ENCODE measurements at places on chromosomes 16 and 17. TPM values are rescaled to one million over a fixed set of nuclear protein-coding genes. Genes with fewer than 3 reads are reported as not detected.

DNA sequence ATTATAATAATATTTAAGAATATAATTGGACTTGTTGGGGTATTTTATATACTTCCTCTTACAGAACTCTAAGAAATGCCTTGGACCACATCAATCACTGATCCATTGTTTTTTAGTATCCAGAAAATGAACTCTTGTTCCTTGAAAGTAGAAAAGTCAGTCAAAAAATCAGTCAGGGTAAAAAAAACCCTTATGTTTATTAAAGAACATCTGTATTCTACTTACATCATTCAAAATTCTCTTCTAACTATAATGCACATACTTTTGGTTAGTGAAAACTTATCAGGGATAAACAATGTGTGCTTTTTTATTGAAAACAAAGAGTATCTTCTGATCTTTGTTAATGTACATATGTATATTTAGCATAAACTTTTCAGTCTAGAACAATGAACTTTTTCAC, 23.5 kb upstream of the CDR2 start:
- no peaks in the 10 kb centered on the region for H3K27me3 ChIP-seq
- no peak overlapping the region for H3K27ac ChIP-seq
- H3K36me3 ChIP-seq = no peaks in the 10 kb centered on the region
- no peaks in the 10 kb centered on the region for H3K4me1 ChIP-seq
- H3K4me3 ChIP-seq = no peak overlapping the region
- no peak for DNase-seq

GRCh38 chr17:82201498-82201910, 11.1 kb downstream of the CCDC57 start:
- no peaks in the 10 kb centered on the region for H3K27me3 ChIP-seq
- H3K4me1 ChIP-seq = peaks cover 2% of the 10 kb centered on the region
- H3K4me3 ChIP-seq = no peak overlapping the region
- no peak overlapping the region for H3K27ac ChIP-seq

DNA sequence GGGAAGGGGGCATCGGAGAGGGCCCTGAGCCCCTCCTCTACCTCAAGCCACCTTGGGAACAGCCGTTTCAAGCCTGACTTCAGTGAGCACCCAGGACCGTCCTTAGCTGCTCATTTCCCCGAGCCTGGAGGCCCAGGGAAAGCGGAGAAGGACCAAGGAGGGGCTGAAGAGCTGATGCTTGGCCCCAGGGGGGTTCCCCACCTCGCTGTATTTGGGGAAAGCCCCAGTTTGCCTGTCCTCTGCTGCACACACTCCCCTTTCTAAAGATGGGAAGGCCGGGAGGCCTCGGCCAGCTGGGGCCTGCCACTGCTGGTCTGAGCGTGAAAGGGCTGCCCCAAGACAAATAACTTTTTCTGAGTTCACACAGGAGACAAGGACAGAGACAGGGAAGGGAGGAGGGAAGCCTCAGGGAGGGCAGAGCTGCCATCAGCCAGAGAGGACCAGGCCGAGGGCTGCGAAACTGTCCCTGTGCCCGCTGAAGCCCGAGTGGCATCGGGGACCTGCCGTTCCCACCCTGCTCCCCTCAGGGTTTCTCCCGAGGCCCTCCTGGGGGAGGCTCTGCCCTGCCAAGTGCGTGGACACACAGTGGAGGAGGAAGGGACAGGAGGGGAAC, 11.6 kb downstream of the ZACN start:
- no peak overlapping the region for H3K4me3 ChIP-seq
- H3K4me1 ChIP-seq = no peaks in the 10 kb centered on the region

DNA sequence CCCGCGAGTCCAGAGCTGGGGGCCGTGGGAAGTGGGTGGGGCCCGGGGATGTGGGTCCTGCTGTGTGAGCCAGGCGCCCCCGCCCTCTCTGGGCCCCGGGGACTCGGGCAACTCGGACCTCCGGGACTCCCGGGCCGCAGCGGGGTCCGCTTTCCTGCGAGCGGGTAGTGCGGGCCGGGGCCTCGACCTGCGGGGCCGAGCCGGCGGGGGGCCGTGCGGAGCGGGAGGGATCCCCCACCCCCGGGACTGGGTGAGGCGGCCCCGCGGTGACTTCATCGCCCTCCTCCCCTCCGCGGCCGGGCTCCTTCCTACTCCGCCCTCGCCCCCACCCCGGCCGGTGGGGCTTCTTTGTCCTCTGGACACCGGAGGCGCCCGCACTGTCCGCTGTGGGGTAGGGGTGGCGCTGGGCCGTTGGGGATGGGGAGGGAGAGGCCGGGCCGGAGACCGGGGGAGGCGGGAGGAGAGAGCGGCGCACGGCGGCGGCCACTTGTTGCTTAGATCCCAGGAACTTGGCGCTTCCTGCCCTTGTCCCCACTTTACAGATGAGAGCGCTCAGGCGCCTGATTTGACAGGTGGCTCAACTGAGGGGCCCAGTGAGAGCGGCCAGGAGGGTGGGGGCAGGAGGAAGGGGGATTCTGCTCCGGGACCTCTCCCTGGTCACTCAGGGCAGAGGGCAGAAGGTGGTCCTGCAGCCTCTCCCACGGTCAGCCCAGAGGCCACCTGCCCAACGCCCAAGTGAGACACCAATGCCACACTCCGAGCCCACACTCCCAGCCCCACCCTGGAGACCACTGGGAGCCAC, 874 bp downstream of the CMTM3 start:
- DNase-seq = no peak
- no peaks in the 10 kb centered on the region for H3K27me3 ChIP-seq
- H3K4me1 ChIP-seq = no peaks in the 10 kb centered on the region
- H3K36me3 ChIP-seq = peaks cover 8% of the 10 kb centered on the region

- no peak overlapping the region for H3K27ac ChIP-seq
- no peak overlapping the region for H3K4me3 ChIP-seq
- H3K36me3 ChIP-seq = no peaks in the 10 kb centered on the region
- DNase-seq = no peak
- no peaks in the 10 kb centered on the region for H3K27me3 ChIP-seq
Measured at GRCh38 chr17:74161503-74161875, 42.0 kb upstream of the RPL38 start.

DNA sequence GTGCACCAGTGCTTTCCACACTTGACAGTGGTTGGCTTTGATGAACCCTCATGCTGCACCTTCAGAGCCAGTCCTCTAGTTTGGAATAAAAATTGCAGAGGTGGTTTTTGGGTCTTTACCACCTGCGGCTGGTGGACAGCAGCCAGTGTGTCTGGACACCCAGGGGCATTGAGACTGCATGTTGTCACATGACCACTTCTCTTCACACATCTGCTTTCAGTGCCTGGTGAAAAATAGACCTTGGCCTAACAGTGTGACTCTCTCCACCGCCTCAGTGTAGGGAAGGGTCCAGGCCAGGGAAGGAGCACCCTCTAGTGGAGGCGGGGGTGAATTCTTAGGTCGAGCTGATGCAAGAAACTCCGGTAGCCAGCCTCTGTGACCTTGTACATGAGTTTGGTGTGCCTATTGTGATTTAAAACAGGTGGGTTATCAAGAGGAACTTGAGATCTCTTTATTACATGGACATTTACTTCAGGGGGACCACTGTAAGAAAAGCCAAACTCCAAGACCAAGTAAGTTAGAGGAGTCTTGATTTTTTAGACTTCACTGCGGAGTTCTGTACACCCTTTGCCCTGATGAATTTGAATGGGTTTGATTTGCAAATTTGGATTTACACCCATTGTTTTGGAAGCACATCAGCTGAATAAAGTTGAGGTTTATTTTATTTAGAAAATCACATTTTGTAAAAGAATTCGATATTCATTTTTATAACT, 17.9 kb downstream of the GOSR2 start:
- DNase-seq = peak; percentile 56
- H3K4me3 ChIP-seq = no peak overlapping the region
- H3K36me3 ChIP-seq = peaks cover 19% of the 10 kb centered on the region
- peaks cover 6% of the 10 kb centered on the region for H3K4me1 ChIP-seq
- H3K27ac ChIP-seq = no peak overlapping the region
- no peaks in the 10 kb centered on the region for H3K27me3 ChIP-seq

The TNFRSF17 gene
- total RNA-seq = not detected

The KRT9 gene
- total RNA-seq = not detected

The ABCC6 gene
- 1.8 TPM for total RNA-seq

The PNMT gene
- total RNA-seq = 5.6 TPM

All from H1 (cell line).